ENCODE measurements at places on chromosomes 7 and 10. TPM values are rescaled to one million over a fixed set of nuclear protein-coding genes. Genes with fewer than 3 reads are reported as not detected.

- peak; percentile 54 for DNase-seq
Measured at GRCh38 chr7:73451780-73452398, 18.3 kb downstream of the FZD9 start.

The SMKR1 gene
- total RNA-seq: 1.7 TPM

DNA sequence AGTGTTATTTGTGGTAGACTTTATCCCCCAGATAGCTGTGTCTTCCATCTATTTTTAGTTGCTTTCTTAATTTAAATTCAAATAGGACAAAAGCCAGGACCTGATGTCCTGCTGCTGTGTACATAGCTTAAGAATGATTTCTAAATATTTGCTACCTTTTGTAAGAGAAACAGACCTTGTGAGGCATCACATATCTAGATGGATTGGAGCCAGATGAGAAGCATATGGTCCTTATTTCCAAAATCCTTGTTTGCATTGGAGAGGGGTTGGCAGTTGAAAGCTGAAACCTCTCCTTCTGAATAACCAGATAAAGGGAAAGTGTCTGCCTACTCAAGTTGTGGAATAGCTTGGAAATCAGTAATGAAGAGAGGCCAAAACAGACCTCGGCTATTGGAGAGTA, 50.7 kb upstream of the AMPH start:
- DNase-seq: no peak

DNA sequence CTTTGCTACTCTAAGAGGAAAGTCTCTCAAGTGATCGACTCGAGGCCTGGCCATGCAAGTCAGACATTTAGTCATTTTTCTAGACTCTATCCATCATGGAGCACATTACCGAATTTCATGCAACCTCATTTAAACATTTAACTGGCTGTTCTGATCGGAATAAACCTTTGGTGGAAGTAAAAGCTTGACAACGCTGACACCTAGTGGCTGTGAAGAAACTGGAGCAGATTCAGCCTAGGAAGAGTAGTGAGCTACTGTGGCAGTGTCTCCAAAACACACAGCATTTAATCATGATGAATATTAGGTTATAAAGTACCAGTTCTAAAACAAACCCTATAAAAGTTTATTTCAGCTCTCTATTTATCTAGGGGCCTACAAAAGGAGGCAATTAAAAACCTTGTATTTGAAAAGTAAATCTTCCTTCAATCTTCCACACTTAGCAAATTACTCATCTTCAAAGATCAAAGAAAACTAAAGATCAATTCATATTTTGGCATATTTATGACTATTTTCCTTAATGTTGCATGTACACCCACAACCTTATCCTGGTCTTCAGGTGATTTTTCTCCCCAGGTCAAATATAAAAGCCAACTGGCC, 175.0 kb downstream of the CTNNA3 start:
- peak; percentile 51 for DNase-seq

- DNase-seq: no peak
Measured at GRCh38 chr7:46109437-46109836, 188.4 kb upstream of the IGFBP3 start.

The CPED1 gene
- not detected for total RNA-seq

The SFRP4 gene
- not detected for total RNA-seq

DNA sequence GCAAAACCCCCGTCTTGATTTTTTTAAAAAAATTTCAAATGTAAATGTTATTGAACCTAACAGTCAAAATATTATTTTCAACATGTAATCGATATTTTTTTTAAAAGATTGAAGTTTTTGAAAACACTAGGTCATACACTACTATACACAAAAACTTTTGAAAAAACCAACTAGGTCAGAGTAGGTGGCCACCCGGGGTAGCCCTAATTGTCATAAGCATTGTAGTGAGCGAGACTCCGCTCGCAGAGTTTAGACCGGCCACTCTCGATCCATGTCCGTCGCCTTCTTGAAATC, 417 bp downstream of the RFC2 start:
- DNase-seq: no peak

DNA sequence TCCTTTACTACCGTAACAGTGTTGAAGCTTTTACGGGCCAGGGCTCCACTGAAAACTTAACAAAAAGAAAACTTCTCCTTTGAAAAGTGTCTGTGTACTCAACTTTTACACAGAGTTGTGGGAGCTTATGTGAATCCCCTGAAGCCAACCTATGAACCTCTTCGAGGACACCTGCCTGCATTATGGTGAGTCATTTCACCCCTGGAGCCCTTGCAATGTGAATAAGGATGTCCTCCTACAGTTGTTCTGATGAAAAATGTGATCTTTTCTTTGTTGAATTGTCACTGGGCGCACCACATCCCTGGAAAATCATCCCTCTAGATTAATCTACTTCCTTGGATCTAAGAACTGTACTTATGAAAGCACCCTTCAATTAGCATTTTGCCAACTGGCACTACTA, 93.2 kb downstream of the SORCS1 start:
- no peak for DNase-seq

DNA sequence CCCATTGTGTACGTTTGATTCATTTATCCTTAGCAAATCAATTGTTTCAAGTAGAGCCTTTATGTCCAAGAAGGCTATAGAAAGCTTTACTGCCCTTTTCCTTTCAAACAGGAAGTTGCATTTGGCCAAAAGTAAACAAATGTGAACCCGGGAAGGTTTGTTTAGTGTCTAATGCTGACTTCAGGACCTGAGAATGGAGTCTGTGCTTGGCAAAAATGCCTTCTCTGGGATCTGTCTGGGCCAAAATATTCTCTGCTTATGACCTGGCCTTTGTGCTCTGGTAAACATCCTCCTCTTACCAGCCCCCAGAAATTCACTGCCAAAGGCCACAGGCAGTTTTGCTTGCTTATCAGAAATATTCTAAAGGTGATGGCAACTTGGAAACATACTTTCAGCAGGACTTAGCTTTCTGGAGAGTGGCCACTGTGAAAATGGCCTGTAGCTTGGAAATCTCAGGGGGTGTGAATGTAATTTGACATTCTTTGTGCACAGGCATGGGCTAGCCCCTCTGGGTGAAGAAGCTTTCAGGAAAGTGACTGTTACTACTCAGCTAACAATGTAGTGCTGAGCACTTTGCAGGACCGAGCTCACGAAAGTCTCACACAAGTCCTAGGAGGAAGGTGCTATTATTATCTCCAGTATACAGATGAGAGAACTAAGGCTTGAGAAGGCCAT, 199.5 kb downstream of the PTEN start:
- DNase-seq: no peak

GRCh38 chr7:106871793-106872571, 6.9 kb downstream of the PIK3CG start:
- no peak for DNase-seq

The PTF1A gene
- not detected for total RNA-seq

- no peak for DNase-seq
Measured at GRCh38 chr7:22702516-22702915, 24.5 kb upstream of the IL6 start.

The CREB5 gene
- not detected for total RNA-seq

The TEX36 gene
- not detected for total RNA-seq

DNA sequence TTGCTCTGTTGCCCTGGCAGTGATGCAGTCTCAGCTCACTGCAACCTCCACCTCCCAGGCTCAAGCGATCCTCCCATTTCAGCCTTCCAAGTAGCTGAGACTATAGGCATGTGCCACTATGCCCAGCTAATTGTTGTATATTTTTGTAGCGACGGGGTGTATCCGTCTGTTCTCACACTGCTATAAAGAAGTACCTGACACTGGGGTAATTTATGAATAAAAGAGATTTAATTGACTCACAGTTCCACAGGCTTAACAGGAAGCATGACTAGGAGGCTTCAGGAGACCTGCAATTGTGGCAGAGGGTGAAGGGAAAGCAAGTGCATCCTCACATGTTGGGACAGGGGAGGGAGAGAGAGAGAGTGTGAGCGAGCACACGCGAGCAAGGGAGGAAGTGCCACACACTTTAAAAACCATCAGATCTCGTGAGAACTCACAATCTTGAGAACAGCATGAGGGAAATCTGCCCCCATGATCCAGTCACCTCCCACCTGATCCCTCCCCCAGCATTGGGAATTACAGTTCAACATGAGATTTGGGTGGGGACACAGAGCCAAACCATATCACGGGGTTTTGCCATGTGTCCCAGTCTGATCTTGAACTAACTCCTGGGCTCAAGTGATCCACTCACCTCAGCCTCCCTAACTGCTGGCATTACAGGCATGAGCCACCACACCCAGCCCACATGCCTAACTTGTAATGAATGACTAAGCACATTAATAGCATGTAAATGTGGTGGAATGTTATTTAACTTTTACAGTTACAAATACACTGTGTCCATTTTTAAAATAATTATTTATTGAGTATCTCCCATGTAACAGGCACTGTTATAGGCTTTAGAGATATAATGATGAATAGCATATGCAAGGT, 65.5 kb downstream of the RALA start:
- no peak for DNase-seq

DNA sequence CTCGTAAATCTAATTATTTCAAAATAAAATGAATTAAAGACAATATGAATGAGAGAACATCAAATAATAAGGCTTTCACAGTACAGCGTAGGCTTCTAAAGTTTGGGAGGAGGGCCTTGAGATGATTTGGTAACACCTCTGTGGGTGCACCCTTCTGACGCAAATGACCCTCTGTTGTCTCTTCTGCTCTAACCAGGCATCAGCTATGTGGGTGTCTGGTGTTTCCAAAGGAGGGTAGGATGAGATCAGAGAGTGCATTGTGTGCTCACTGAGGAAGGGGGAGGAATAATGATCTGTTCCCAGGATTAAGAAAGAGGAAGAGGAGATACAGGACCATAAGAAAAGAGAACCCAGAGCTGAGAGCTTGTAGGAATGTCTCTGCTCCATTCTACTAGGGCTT, 420.4 kb downstream of the SDK1 start:
- DNase-seq: no peak
